Kidney capillary endothelial cell (primary cell): ENCODE measurements at places on chromosomes 3 and 15.

- DNase-seq: no peak
These were observed 47.2 kb downstream of the IGSF11 start for GRCh38 chr3:118987477-118987876.

GRCh38 chr3:151971814-151972579 is 98.6 kb downstream of the SUCNR1 start:
- no peak for DNase-seq

DNA sequence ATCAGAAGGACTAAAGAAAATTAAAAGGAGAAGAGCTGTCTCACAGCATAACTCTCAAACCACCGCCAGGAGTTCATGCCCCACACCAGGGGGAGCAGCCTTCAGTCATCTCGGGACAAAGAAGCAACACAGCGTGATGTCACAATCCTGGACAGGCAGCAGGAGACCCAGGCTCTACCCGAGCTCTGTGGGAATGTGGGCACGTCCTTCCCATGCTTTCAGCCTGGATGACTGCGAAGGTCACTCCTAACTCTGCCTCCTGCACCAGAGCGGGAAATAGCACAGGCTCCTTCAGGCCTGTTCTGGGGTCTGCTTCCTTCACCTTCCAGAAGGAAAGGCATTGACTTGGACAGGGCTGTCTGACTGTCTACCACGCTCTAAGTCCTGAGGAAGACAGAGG is 31.3 kb downstream of the NOX5 start:
- DNase-seq: no peak

GRCh38 chr3:65391068-65391467 is 647.6 kb downstream of the MAGI1 start:
- no peak for DNase-seq

- DNase-seq: no peak
These were observed 17.0 kb downstream of the DTWD1 start for GRCh38 chr15:49637857-49638256.

DNA sequence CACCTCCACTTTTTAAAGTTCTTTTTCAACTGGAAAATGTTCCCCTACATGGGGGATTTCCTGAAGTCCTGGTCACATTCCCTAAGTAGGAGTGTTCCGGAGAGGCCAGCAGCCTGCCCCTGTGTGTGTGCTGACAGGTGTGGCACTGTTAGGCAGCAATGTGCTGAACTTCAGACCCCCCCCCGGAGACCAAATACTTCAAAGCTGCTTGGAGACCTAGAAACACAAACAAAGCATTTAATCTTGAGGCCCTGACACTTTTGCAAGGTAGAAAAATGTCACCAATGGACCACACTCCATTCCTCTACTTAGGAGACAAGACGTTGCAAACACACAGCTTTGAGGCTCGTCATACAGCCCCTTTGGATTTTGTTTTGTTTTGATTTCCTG is 259.6 kb upstream of the CTNNB1 start:
- no peak for DNase-seq

DNA sequence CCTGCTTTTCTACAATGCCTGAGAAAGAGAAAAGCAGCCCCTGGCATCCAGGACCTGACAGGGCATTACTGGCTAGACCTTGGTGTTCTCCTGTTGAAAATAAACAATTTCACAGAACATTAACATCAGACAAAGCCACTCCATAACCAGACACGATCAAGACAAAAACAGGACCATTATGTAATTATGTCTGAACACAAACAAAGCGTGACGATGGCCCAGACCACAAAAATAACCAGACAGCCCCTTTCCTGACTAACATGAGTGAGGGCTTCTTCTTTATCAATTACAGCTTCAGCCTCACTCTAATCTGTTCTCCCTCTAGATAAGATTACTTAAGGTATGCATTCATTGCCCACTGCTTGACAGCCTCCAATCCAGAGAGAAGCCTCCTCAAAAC is 172.7 kb upstream of the LMCD1 start:
- DNase-seq: no peak

- no peak for DNase-seq
These were observed 57.9 kb upstream of the RNU6-1 start for GRCh38 chr15:67897646-67898339.

DNA sequence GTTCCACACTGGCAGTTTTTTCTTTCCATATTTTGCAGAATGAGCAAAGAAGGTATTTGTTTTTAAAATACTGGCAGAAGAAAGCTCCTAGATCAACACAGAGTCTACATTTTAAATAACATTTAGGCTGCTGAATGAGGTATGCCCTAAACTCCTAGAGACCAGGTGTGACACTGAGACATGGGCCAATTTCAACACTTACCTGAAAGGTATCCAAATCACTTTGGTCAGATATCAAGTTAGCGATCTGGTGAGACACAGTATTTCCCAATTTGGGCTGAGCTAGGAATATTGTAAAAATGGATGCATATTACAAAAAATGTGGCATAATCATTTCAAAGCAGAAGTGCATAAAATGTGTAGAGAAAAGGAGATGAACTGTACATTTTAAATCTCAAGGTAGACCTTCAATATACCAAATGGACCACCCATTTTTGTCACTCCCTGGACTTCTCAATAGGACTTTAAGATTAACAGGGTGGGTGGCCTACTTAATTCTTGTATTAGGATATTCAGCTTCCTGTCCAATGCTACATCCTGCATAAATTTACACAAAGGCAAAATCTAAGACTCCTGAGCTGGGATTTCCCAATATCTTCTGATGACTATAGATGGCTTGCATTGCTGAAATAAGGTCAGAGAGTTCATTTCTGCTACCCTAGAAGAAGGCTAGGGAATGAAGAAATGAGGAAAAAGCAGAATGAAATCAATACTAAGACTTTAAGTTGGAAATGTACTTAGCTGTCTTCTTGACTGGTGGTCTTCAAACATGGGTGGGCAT is 487.8 kb downstream of the FOXP1 start:
- no peak for DNase-seq

DNA sequence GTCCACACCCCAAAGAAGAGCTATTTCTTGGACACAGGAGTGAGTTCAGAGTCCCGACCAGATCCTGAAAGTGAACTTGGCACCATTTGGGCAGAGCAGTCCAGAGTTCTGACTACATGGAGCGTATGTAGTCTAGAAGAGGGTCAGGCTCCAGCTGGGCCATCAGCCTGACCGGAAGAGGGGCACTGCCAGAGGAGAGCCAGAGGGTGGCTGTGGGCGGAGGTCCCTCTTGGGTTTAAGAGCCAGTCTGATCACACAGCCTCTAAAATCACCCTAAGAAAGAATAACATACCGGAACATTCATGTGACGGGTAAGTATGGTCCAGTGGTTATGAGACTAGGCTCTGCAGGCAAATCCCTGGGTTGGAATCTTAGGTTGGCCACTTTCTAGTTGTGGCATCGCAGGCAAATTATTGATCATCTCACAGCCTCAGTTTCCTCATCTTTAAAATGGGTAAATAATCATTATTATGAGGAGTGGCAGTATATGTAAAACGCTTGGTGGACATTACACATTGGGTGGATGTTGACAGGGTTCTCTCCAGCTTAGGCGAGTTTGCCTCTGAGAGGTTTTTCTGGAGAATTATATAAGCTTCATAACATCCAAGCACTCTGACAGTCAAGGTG is 2.1 kb upstream of the RAP2B start:
- no peak for DNase-seq

DNA sequence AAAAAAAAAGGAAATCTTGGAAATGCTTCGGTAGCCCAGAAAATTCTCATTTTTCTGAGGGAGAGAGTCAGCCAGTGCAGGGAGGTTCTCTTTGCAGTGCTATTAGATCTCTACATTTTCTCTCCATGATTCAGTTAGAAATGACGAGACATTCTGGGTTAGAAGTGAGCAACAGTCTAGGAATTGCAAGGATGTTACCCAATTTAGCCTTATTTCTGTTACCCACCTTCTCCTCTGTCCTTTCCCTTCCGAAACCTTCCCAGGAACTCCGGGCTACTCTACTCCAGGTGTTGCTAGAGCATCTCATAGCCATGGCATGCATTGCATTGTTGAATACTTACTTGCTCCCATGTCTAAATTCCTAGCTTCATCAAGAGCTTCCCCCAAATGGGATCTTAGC is 106.8 kb downstream of the EDEM1 start:
- no peak for DNase-seq

DNA sequence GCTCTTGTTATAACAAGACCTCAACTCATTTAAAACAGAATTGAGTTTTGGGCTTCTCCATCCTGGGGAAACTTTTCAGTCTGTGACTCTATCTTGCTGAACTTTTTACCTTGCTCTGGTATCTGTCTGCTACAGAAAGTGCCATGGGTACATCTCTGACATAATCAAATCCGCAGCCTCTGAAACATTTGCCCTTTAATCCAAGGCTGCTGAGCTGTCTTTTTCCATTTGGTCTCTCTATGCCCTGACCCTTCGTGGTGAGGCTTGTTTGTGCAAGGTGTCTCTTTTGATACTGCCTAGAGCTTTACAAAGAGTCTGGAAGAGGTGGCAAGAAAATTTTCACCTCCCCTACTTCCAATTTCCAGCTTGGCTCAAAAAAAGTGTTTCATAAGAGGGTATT is 11.3 kb downstream of the TMEM108 start:
- no peak for DNase-seq

- no peak for DNase-seq
These were observed 35.4 kb upstream of the SFMBT1 start for GRCh38 chr3:53081318-53081717.

GRCh38 chr3:125076464-125076863 is 20.7 kb upstream of the HEG1 start:
- no peak for DNase-seq

GRCh38 chr3:27010834-27011233 is 358.3 kb downstream of the NEK10 start:
- DNase-seq: no peak

- no peak for DNase-seq
These were observed 14.0 kb downstream of the PLXNA1 start for GRCh38 chr3:126996905-126997304.

- peak; percentile 18 for DNase-seq
These were observed 848 bp upstream of the CADPS start for GRCh38 chr3:62876064-62876463.

DNA sequence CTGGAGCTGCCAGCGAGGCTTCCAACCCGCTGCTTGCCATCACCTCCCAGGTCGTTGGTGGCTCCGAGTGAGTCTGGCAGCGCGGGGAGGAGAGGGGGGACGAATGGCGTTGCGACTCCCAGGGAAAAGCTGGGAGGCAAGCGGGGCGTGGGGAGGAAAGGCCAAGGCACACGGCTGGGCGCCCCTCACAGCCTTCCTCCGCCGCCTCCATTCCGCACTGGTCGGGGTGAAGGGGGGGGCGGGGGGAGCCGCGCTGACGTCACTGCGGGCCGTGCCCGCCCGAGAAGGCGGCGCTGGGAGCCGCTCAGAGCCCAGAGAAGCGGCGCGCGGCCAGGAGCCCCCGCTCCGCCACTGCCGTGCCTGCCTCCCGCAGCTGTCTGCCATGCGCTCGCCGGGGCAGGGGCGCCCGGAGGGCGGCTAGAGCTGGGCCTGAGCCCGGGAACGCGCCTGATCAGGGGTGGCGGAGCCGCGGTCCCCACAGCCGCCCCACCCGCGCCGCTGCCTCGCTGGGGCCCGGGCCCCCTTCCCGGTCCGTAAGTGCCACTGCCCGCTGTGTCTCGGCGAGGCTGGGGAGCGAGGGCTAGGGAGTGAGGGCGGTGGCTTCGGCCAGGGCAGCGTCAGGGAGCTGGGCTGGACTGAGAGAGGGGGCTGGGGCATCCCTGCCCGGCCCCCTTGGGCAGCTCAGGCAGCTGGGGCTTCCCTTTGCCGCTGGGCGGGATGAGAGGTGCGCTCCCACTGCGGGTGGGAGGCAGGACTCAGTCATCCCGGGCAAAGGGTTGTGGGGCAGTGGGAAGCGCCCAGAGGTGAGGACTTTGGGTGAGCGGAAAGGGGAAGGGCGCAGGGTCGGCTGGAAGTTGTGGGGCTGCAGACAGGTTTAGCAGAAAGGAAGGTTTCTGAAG is 27.8 kb upstream of the POLG start:
- DNase-seq: no peak

DNA sequence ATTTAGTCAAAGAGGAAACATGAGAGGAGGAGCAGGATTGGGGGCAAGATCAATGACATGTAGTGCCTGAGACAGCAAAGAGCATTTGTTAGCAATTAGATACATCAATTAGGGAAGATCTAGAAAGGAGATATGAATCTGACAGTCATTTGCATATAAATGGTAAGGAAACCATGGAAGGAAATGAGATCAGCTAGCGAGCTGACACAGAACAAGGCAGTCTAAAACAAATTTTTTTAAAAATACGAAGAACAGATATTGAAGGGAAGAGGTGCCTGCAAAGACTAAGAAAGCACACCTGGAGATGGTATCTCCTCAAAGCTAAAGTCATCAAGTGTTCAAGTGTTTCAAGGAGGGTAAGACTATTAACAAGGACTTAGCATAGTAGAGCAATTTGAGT is 4.6 kb downstream of the EPM2AIP1 start:
- DNase-seq: no peak

DNA sequence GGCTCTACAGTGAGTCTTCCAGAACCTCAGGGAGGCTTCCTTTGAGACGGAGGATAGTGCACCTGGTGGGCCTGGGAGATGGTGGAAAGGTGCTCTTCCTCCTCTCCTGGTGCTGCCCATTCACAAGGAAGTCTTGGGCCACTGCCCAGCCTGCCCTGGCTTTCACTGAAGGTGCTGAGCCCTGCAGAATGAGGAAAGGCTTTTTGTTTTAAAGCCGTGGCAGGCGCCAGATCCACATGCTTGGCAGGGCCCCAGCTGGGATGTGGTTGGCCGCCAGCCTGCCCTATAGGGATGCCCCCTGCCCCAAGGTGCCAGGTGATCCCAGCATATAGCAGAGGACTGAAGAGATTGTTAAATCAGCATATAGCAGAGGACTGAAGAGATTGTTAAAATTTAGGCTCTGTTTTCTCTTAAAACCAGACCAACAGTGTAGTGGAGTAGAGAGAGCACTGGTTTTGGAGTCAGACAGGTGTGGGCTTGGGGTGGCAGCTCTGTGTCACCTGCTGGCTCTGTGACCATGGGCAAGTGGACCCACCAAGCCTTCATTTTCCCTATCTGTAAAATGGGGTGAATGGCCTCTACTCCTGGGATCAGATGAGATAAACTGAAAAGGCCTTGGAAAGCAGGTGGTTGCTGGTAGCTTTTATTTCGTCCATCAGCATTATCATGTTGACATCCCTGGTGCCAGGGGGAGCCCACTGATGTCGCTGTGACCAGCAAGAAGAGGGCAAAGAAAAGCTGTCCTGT is 53.3 kb downstream of the SLC6A6 start:
- no peak for DNase-seq

- no peak for DNase-seq
These were observed 7.7 kb downstream of the CAPN3 start for GRCh38 chr15:42367041-42367440.

DNA sequence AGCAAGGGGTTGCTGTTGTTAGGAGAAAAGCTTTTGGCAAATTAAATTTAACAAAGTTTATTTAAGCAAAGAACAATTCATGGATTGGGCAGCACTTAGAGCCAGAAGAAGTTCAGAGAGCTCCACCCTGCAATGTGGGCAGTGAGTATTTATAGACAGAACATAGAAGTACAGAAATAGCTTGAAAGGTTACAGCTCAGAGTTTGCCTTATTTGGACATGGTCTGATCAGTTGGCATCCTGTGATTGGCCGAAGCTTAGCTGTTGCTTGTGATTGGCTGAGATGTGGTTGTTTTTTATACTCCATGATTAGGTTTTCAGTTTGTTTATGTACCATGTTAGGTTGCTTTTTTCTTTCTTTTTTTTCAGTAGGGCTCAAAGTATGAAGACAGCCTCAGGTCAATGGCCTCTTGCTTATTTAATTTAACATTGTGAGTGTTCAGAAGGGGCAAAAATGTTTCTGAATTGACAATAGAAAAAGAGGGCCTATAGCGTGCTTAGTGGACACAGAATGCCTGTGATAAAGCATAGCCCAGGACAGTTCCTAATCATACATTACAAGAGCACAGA is 293.8 kb downstream of the IGSF11 start:
- no peak for DNase-seq

- DNase-seq: no peak
These were observed 793 bp upstream of the FANCD2 start for GRCh38 chr3:10025205-10026083.

- DNase-seq: no peak
These were observed 88.7 kb downstream of the NCEH1 start for GRCh38 chr3:172622156-172622555.
